Eye (tissue), 1 donor: ENCODE measurements at places on chromosomes 6 and 20.

GRCh38 chr20:32574296-32575226, 10.6 kb downstream of the NOL4L start:
- DNase-seq = peak; percentile 37

GRCh38 chr6:39979461-39980328, 45.4 kb upstream of the MOCS1 start:
- no peak for DNase-seq

GRCh38 chr20:48400009-48400408, 427.8 kb downstream of the PREX1 start:
- DNase-seq = no peak

GRCh38 chr6:6966127-6966526, 141.6 kb upstream of the RREB1 start:
- no peak for DNase-seq

- no peak for DNase-seq
These were observed 44.6 kb downstream of the TSBP1 start for GRCh38 chr6:32327103-32327502.

- DNase-seq = no peak
These were observed 20.7 kb upstream of the PKHD1 start for GRCh38 chr6:52108128-52108527.

GRCh38 chr20:56752274-56752673, 123.2 kb downstream of the TFAP2C start:
- DNase-seq = no peak

- DNase-seq = no peak
These were observed 17.1 kb downstream of the PRKN start for GRCh38 chr6:162710419-162710818.

- DNase-seq = no peak
These were observed 48.5 kb upstream of the SSTR4 start for GRCh38 chr20:22986601-22987000.

- no peak for DNase-seq
These were observed 8.1 kb downstream of the EDN1 start for GRCh38 chr6:12298017-12298978.

- no peak for DNase-seq
These were observed 36.9 kb upstream of the AVP start for GRCh38 chr20:3121271-3121911.

DNA sequence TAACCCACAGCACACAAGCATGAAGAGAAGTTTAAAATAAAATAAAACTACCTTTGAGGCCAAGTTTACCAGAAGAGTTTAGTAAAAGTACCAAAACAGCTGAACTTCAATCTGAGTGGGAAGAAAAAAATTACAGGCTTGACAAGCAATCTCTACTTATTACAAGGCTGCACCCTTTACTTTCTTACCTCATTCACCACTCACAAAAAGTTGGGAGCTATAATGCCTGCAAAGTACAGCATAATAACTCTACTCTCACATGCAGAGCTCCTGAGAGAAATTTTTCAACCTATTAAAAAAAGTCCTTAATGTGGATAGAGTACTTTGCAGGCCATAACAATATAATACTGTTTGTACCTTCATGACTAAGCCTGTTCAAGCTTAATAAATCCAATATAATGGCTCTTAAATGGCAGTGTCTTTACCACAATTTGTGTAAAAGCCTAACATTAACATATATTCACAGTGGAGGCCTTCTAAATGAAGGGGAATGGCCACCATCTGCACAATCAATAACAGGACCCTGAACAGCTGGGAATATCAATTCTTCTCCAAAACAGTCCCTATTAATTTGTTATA, 103.1 kb downstream of the DST start:
- DNase-seq = peak; percentile 18
